Right renal cortex interstitium (tissue), 3 donors: ENCODE measurements at places on chromosomes 7 and 10.

DNA sequence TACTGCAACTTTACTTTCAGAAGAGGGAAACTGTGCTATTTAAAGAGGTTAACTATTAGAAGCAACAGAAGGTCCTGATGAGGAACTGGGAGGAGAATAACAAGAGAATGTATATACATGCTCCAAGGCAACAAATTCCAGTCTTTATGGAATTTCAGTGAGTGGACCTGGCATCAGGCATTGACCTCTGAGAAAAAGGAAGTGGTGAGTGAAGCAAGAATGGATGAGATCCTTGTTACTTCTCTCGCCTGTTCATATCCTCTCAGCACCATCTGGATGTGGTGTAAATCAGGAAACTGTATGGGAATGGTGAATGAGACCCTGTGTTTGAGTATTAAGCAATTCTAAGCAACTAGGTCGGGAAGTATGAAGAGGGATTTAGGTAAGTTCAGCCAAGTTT, 30.3 kb upstream of the KBTBD2 start:
- no peak for DNase-seq

DNA sequence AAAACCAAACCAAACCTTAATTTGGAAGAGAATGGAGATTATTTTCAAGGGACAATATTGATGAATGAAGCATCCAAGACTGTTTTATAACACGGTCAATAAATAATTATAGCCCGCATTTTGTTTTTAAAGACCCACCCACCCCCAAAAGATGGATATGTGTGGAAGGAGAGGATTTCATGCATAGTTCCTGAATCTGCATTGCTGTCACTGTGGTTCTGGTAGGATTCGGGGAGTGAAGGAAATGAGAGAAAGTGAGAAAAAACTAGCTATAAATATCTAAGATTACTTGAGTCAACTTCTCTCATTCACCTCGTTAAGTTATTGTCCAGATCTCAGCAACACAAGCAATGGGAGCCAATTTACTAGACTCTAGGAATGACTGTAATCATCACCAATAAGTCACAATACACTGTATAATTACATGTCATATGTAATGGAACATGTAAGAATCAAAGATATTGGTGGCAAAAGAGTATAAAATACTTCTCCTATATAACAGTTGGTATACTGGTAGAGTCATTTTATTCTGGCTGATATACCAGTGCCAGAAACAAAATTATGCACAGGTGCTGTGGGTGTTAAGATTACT, 30.2 kb downstream of the NAMPT start:
- DNase-seq = no peak

DNA sequence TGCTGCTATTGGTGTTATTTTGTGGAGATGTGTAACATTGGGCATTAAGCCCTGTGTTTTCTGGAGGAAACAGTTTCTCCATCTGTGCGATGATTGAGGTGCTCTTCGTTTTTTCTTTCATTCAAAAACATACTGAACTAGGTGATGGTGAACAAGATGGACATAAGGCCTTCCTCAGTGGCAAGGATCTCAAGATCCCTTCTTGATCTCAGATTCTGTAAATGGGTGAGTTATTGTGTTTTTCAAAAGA, 759 bp upstream of the ELAPOR2 start:
- no peak for DNase-seq

DNA sequence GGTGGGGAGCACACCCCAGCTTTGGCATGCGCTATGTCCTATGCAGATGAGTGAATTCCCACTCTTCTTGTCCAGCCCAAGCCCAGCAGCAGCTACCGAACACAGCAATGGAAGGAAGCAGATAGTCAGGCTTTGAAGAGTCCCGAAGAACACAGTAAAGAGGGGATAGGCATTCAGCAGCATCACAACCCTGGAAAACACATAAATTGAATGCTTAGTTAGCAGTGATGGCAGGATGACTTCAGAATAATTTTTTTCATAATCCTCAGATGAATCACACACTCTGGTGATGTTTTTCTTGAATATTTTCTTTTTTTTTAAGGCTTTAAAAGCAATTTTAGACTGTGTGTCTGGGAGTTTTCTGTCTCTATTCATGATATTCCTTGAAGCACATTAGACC, 95.8 kb downstream of the CFAP58 start:
- DNase-seq = no peak

GRCh38 chr7:78749052-78749746, 704.3 kb downstream of the MAGI2 start:
- DNase-seq = no peak

DNA sequence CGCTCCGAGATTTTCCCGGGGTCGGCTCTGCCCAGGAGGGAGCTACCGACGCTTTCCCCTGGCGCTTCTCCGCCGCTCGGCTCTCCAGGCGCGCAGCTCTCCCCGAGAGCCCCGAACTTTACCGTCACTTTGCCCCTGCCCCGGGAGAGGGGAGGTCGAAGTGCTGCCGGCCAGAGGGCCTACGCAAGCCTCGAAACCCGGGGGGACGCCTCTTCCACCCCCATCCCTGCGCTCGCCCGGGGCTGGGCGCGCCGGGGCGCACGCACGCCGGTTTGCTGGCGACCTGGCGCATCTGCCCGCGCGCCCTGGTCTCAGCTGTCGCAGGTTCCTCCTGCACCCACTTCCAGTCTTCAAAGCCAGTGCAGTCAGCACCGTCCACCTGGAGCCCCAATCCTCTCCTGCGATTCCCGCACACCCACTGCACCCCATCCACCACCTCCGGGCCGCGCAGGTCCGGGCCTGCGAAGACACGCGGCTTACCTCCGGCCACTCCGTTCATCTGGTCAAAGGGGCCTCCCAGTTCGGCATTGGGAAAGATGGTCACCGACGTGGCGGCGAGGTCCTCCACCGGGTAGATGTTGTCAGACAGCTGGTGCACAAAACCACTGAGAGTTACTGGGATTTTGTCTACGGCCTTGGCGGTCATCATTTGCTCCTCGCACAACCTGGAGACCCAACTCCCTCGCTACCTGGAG, 638 bp downstream of the EGR2 start:
- DNase-seq = no peak

DNA sequence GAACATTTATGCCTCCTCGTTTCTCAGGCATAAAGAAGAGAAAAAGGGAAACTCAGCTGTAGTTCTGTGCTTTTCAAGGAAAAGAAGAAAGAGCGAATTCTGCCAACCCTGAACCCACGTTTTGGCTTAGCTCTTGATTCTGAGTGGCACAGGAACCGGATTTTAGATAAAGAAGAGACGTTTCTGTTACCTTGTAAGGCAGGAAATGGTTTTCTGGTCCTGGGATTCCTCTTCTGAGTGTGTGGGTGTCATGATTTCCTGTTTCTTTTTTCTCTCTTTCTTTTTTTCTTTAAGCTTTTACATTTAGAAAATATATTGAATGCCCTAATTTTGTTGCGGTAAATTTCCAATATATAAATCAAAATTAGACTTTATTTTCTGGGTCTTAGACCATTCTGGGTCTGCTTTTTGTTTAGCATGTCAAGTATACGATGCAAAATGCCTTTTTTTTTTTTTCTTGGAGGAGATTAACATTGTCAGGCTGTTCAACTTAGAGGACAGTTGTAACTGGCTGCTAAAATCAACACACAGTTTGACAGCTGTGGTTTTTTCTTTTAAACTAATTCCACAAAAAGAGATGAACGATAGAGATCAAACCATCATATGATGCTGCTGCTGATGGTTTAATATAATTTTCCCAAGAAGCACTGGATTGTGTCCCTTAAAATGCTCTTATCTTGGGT, 190.8 kb downstream of the GATA3 start:
- DNase-seq = no peak

GRCh38 chr7:26356929-26357798, 65.5 kb downstream of the SNX10 start:
- no peak for DNase-seq

DNA sequence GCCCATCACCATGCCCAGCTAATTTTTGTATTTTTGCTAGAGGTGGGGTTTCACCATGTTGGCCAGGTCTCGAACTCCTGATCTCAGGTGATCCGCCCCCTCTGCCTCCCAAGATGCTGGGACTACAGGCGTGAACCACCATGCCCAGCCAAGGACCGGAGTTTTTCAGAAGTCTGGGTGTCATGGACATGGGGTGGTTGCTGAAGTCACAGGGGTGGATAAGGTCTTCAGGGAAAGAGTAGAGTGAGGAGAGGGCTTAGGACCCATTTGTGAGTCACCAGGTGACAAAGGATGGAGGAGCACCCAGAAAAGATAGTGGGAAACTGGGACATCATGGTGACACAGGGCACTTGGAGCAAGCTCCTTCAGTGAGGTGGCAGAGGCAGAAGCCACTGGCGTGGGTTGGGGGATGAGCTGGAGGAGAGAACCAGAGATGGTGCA, 2.8 kb upstream of the GPRIN2 start:
- DNase-seq = no peak

DNA sequence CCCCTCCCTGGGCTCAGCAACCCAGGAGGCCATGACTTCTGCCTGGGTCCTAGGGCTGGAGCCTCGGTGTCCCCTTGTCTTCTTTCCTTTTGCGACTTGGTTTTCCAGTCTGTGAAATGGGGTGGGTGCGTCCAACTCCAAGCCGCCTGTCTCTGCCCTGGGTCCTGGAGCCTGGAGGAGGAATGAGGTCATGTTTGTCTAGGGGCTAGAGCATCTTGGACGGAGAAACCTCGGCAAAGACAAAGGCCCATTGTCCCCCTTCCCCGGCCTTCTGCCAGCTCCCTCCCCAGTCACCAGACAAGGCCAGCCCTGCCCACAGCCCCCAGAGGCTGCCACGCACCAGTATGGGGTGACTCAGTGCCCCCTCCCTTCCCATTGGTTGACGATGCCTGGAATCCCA, 39.8 kb upstream of the ELN start:
- DNase-seq = no peak

DNA sequence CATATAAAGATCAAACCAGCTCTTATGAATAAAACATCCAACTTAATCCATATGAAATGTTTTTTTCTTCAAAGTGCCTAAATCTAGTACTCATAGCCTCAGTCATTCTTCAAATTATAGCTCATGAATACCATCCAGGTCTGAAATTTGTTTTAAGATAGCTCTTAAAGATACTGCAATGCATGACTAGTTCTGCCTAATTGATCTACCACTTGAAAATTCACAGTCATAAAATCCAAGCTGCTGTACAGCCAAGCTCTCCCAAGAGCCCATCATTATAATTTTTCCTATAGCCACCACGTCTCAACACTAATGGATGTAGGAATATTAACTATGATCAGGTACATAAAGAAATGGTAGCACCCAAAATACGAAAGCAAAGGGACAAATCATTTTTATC, 87.9 kb upstream of the RNF148 start:
- DNase-seq = no peak

- DNase-seq = no peak
Observed at GRCh38 chr10:127945341-127945758, 38.4 kb downstream of the PTPRE start.

- no peak for DNase-seq
Observed at GRCh38 chr7:101402081-101402779, 39.6 kb downstream of the COL26A1 start.

DNA sequence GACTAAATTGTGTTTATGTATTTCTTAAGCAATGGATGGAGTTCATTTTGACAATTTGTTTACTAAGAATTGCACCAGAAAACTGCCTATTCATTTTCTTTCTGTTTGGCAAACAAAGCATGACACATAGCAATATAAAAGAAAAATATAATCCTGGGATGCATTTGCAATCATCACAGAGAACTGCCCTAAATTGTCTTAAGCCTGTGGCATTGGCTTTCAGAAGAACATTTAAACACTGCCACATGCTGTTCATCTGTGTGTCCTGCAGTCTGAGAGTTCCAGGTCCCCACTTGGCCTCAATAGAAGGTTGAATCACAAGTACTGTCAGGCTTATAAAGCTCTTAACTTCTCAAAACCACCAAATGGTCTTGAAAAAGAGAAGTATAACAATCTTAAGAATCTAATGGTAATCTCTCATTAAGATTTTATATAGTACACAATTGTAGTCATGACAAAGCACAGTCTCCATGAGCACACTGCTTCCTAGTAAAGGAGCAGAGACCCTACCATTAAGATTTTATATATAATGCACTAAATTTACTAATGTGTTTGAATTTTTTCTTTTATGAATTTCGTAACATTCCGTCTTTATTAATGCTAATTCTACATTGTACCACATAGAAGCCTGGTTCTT, 29.9 kb downstream of the RNLS start:
- no peak for DNase-seq

GRCh38 chr7:43591558-43592180, 8.8 kb downstream of the STK17A start:
- DNase-seq = no peak
